Activated CD8-positive, alpha-beta memory T cell treated with anti-CD3 and anti-CD28 coated beads for 1 hour (primary cell): ENCODE measurements at places on chromosomes 11 and 22.

DNA sequence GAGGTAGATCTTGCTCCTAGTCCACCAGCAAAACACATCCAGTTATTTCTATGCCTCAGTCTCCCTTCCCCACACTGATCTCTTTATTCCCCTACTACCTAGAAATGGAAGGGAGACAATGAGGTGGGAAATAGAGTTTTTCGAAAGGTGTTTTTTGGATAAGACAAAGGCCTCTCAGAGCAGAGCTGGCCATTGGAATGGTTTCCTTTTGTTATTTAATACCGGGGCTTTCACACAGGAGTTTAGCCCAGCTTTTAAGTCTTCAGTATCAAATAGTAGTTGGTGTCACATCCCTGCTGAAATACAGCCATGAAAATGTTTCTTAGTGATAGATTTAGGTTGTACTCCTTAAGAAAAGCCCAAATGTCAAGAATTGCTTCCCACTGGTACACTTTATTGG is 65.4 kb upstream of the B3GAT1 start:
- DNase-seq = no peak

DNA sequence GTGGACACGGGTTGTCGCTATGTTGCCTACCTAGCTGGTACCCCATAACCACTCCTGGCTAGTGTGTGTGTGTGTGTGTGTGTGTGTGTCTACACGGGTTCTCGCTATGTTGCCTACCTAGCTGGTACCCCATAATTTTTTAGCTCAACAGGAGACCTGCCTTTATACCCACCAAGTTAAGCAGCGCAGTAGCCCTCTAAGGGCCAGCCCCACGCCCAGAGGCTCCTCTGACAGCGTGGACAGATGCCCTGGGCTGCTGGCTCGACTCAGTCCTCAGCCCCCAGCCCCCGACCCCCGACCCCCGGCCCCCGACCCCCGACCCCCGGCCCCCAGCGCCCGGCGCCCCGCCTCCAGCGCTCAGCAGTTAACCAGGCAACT is 351 bp upstream of the AKIP1 start:
- no peak for DNase-seq

DNA sequence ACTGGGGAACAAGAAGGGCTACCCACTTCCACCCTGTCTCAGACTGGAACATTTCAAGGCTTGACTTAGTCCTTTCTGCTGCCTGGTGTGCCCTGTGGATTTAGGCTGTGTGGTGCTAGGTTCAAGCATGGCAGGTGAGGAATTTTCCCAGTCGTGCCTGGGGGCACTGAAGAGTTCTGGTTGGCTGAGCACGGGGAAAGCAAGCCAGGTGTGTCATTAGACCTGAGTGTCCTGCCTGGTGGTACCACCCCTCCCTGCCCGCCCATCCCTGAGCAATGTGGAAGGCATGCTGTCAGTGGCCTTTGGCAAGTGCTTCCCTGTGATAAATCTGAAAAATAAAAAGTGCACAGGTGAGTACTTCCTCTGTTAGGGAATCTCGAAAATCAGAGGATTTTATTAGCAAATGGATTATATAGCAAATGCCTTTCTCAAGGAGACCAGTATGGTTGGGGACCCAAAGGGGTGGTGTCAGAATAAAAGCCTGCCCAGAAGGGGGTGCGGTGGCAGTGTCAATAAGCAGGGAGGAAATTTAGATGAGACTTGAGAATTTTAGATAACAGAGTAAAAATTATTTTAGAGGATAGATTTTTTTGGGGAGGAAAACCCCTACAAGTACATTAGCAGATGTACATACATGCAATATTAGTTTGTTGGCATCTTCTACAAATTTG is 22.8 kb downstream of the TEAD1 start:
- no peak for DNase-seq

DNA sequence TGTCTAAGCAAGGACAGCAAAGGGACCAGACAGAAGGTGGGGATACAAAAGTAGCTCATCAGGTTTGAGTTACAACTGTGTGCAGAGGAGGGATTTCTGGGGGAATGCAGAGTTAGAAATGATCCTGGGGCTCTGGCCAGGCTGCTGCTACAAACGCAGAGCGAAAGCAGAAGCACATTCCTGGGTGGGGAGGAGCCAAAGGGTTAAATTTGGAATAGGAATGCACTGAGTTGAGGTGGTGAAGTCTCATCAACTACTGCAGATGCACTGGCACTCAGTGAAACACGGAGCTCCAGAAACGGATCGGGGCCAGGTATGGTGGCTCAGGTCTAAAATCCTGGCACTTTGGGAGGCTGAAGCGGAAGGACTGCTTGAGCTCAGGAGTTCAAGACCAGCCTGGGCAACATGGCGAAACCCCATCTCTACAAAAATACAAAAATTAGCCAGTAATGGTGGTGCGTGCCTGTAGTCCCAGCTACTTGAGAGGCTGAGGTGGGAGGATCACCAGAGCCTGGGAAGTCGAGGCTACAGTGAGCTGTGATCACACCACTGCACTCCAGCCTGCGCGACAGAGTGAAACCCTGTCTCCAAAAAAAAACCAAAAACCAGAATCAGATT is 3.2 kb downstream of the CHKA start:
- no peak for DNase-seq

DNA sequence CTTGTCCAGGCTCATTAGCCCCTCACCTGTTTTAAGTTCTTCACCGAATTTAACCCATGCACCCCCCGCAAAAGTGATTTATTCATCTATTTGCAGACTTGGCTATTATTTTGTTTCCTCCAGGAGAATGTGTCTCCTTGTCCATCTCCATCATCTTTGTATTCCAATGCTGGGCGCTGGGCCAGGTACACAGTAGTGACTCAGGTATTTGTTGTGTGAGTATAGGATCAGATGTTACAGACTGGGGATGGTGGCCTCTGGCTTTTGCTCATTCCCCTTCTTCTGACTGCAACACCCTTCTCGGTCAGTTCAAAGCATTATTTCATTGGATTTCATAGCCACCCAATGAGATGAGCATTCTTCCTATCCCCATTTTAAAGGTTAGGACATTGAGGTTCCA is 408.2 kb downstream of the MN1 start:
- no peak for DNase-seq

DNA sequence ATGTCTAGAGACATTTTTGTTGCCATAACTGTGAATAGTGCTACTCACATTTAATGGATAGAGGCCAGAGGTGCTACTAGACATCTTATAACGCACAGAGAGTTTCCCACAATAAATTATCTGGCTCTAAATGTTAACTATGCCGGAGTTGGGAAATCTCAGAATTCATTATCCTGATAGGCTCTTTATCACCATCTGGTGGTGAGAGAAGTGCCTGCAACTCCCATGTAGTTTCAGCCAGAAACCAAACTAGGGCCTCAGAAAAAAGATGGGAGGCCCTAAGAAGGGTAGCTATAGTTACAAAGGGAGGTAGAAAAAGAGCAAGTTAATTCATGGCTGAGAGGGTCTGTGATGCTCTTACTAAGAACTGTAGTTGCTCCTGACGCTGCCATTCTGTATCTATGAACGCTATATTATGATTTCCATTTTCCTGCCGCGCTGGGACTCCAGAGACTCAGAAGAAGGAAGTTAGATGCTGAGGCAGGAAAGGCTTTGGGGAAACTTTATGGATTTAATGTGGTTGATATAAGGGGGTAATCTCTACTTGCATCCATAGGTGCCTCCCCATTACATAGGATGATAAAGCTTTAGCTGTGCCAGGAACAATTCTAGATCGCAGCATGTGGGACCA is 22.9 kb upstream of the MRPL17 start:
- DNase-seq = no peak

GRCh38 chr22:38402204-38402603 is 52.8 kb downstream of the KCNJ4 start:
- no peak for DNase-seq

- no peak for DNase-seq
Observed at GRCh38 chr11:133531971-133532651, at the start of gene OPCML. Gene OPCML, minus strand, starts transcription at chr11:133532501.

DNA sequence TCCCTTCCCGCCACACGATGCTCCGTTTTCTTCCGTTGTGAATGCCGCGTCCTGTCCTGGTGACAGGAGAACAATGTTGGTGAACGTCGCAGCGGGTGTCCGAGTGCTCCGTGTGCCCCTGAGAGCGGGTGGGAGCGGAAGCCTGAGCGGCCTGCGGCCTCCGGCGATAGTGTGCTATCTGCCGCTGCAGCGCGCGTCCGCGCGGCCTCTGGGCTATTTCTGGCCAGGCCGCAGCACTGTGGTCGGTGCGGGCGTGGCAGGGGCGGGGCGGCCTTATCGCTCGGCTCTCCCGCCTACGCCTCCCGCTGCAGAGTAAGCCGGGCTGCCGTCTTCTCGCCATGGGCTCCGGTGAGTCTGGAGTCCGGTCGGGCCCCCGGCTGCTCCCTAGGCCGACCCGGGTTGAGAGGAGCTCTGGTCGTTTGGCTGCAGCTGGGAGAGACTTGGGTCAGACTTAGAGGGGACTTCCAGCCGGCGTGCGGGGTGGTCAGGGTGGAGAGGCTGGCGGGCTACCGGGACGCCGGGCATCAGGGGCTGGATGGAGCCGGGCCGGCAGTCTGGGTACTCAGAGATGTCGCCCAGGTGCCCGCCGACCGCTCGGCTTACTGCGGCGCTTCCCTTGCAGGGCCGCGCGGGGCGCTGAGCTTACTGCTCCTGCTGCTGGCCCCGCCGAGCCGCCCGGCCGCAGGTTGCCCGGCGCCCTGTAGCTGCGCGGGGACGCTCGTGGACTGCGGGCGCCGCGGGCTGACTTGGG is at the start of gene GP1BB:
TSS of gene GP1BB (plus strand) at position 308 of the 751 bp plus-strand sequence. CDS start at position 339, 31 bp downstream.
- DNase-seq = no peak

GRCh38 chr22:44298406-44299091 is 14.2 kb downstream of the SHISAL1 start:
- DNase-seq = no peak

- no peak for DNase-seq
Observed at GRCh38 chr22:41991111-41991510, 7.5 kb upstream of the WBP2NL start.

DNA sequence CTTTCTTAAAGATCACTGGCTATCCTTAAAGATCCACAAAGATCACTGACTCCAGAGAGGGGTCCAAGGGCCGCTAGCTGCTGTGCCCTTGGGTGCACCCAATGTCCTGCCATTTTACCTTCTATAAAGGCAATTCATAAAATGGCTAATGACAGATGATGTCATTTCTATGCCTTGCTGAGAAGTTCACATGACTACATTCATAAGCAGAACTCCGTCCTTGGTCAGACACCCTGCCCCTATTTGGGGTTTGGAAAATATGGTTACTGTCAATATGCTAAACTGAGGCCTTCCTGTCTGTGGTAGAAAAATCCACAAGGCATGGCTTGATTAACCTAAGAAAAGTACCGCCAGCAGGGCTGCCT is 60.9 kb upstream of the BMAL1 start:
- no peak for DNase-seq

DNA sequence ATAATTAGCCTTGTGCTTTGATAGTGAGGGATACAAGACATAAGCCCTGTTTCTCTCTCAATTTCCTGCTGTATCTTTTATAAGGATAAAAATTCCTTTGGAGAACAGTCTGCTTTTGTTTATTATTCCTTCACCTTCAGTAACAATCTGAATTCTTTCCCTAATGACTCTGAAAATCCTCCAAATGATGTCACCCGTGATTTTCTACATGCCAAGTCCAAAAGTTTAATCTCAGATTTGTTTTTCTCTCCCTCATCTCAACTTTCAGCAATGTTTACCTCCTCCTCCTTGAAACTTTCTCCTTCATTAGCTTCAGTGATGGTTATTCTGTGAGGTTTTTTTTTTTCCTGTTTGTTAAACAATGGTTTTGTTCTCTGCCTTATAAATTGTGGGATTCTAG is 2.2 kb downstream of the OR51E2 start:
- DNase-seq = no peak

GRCh38 chr11:94910270-94910669 is 63.1 kb downstream of the CWC15 start:
- DNase-seq = no peak

DNA sequence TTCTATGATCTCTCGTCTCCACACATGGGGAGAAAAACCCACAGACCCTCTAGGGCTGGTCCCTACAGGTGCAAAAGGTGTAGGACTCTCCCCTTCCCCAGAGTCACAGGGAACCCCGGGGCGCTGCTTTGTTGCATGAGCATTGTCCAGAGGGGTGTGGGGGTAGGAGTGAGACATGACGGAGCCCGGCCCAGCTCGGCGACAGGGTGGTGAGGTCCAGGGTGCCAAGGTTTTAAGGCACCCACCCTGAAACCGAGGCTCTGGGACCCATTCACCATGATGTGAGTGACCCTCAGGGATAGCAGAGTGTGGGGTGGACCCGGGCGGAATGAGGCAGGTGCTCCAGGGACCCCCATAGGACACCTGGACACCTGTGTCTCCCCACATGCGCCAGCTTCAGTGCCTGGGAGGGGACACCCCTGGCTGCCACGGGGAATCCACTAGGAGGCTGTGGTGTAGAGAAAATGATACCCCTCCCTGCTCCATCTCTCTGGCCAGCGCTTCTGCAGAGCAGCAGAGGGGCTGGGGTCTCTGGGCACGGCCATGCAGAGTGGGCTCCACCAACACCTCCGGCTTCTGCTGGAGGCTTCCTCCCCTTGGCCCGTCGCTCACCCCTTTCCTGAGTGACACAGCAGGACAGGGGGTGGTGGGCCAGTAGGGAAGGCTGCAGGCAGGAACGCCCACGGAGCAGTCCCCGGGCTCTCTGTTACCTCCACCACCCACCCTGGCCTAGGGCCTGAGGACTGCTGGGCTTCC is 15.2 kb downstream of the KRTAP5-5 start:
- DNase-seq = no peak

GRCh38 chr11:369336-370018 is at the start of gene B4GALNT4:
Gene B4GALNT4, plus strand, starts transcription at chr11:369499. Its CDS starts 305 bp downstream, at chr11:369804.
- DNase-seq = no peak

GRCh38 chr11:11640996-11641395 is 19.2 kb upstream of the GALNT18 start:
- no peak for DNase-seq

GRCh38 chr11:29449281-29450074 is 567.4 kb downstream of the KCNA4 start:
- no peak for DNase-seq

GRCh38 chr22:42997582-42998090 is 17.3 kb downstream of the PACSIN2 start:
- DNase-seq = no peak

GRCh38 chr11:46386005-46386578 is 4.6 kb downstream of the MDK start:
- DNase-seq = no peak

DNA sequence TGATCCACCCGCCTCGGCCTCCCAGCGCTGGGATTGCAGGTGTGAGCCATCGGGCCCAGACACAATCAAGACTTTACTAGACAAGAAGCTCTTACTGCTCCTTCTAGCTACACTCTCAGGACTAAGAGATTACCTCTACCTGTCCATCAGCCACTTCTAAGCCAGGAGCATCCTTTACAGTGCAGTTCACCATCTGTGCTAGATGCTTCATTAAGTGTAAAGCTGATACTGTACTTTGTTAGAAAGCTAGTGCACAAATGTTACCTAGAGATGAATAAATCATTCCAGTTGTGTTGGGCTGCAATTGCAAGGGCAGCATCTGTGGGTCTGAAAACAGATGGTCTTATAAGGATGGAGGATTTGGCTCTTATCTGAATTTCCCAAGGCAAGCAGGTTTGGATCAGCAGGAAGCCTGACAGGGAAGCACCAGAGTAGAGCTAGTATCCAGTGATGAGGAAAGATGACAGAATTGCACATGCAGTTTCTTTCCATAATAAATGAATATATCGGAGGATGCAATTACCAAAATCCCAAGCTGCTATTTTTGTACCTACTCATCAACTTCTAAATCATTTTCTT is 58.3 kb downstream of the FAM168A start:
- no peak for DNase-seq
